Hippocampal formation (tissue), 2 donors: ENCODE measurements at places on chromosomes 2 and 18.
A peak's percentile ranks its signal among the peaks of the same experiment; 100 is the strongest.

DNA sequence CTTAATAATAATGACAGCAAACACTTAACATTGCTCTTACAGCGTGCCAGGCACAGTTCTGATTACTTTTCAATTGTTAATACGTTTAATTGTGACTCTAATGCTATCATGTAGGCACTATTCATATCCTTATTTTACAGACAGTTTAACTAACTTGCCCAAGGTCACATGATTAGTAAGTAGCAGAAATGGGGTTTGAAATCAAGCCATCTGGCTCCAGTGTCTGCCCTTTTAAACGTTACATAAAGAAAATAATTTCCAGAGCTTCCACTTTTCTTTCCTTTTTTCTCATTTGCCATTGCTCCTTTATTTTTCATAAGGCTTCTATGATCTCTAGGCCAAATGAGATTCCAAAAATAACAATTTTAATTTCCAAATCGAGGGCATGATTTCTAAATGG is 50.6 kb upstream of the IKZF2 start:
- DNase-seq, result no peak

GRCh38 chr2:196249171-196249570 is 77.8 kb upstream of the STK17B start:
- no peak for DNase-seq

DNA sequence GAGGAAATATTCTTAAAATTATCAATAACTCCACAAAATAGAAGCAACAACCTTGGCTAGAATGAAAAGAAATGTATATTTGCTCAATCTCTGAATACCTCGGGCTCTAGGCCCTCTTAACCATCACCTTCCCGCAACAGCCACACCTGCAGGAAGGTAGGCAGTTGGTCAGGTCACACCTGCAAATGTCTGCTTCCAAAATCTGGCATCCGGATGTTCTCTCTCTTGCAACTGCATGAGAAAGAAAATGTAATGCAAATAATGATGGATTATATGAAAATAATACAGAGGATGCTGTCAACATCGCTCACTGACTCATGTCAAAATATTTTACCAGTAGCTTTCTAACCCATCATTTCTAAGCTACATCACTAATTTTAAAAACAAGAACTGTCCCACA is 148.3 kb downstream of the SATB2 start:
- no peak for DNase-seq

GRCh38 chr2:193461431-193461934 is 1266.8 kb upstream of the TMEFF2 start:
- DNase-seq, result no peak

GRCh38 chr2:203909261-203909967 is 27.1 kb upstream of the ICOS start:
- peak; percentile 43 for DNase-seq

DNA sequence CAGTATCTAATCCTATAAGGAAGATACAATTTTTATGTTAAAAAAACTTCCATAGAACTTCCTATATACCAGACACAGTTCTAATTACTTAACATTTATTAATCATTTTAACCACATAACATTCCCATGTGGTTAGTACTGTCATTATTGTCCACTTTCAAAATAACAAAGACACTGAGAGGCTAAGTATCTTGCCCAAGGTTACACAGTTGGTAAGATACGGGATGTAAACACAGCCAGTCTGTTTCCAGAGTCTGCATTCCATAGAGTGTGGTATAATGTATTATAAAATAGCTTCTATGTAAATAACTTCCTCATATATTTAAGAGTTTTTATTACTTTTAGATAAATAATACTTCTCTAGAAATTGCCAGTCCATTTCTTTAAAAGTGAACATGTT is 383.3 kb upstream of the ETAA1 start:
- no peak for DNase-seq

- DNase-seq, result no peak
These were observed 34.5 kb downstream of the INPP5D start for GRCh38 chr2:233094614-233095013.

DNA sequence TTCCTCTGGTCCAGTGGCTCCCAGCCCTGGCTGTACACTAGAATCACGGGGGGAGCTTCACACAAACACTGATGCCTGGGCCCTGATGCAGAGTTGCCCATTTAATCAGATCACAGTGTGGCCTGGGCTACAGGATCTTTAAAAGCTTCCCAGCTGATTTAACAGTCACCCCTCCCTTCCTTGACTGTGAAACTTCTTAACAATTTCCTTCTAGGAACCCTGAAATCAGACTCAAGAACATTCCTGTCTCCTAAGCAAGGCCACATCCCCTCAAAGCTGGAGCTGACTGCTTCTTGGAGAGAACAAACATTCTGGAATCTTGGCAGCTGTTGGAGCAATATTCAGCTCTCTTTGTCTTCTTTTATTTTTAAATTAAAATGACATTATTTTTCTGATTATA is 88.7 kb downstream of the ADD2 start:
- no peak for DNase-seq

DNA sequence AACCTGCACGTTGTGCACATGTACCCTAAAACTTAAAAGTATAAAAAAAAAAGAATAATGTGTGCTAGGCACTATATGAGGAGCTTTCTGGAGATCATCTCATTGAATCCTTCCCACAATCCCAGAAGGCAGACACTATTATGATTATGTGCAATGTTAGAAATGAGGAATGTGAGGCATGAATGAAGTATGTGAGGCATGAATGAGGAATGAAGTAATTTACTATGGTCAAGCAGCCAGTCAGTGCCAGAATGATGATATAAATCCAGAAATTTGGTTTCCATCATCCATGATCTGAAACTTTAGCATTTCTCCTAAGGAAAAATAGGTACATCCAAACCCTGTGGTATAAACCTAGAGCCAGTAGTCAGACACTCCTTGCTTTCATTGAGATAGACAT is 42.0 kb downstream of the CCDC148 start:
- no peak for DNase-seq

DNA sequence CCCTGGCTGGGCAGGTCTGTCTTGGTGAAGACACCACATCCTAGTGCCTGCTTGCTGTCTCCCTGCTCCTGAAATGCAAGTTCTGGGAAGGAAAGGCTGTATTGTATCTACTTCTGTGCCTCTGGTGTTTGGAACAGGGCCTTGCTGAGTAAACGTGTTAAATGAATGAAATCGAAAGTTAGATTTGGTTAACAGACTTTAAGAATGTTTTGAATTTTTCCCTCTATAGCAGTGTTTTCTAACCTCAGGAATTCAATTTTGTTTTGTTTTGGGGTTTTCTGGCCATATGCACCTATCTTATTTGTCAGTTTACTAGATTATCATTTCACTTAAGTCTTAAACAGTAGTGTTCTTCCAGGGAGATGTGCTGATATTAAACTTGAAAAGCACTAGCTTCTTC is 20.7 kb downstream of the FARP2 start:
- no peak for DNase-seq

DNA sequence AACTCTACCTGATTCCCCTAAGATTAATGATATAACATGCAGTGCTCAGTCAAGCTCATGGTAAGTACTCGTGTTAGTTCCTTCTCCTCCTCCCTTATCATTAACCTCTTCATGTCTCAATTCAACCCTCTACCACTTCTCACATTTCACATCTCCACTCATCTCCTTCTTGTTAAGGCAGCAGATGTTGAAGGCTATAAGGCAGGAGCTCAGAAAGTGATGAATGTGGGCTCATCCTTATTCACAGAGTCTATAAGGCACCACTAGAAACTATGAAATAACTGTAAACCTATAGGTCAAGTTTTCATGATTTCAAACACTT is 56.0 kb downstream of the CLHC1 start:
- no peak for DNase-seq

DNA sequence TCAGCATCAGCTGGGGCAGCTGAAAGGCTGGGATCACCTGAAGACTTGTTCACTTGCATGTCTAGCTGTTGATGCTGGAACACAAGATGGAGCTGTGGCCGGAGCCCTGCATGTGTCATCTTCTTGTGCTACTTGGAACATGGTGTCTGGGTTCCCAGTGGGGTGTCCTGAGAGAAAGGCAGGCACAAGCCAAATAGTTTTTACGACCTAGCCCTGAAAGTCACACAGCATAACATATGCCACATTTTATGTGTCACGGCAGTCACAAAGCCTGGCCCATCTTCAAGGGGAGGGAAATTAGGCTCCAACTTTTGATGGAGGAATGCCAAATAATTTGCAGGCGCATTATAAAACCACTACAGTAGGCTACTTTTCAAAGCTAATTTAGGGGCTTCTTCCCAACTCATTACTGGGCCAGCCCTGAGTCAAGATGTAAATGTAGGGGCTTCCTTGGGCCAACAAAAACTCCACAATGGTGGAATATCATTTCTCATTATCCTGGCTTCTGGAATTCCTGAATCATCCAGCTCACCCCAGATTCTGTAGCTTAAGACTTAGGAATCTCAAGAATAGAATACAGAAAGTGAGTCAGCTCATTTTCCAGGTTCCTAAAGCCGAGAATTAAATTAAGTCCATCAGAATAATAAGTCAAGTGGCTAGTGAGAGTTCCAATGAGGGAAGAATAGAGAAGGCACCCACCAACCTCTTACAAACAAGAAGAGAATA is 543.0 kb downstream of the TNS1 start:
- no peak for DNase-seq

GRCh38 chr2:229910147-229910831 is 11.5 kb downstream of the TRIP12 start:
- no peak for DNase-seq

GRCh38 chr2:22276696-22277095 is 1108.3 kb upstream of the KLHL29 start:
- DNase-seq, result no peak

DNA sequence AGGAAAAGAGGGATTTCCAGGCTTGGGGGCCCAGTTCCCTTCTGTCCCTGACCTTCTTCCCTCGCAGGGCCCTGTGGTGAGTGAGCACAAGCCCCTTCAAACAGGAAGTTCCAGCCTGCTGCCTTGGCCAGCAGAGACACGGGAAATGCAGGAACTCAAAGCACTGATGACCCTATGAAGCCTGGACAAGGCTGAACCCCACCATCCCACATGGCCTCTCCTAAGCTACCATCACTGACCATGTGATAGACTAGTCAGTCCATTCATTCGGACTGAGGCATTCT is 196.4 kb downstream of the TNS1 start:
- DNase-seq, result no peak

DNA sequence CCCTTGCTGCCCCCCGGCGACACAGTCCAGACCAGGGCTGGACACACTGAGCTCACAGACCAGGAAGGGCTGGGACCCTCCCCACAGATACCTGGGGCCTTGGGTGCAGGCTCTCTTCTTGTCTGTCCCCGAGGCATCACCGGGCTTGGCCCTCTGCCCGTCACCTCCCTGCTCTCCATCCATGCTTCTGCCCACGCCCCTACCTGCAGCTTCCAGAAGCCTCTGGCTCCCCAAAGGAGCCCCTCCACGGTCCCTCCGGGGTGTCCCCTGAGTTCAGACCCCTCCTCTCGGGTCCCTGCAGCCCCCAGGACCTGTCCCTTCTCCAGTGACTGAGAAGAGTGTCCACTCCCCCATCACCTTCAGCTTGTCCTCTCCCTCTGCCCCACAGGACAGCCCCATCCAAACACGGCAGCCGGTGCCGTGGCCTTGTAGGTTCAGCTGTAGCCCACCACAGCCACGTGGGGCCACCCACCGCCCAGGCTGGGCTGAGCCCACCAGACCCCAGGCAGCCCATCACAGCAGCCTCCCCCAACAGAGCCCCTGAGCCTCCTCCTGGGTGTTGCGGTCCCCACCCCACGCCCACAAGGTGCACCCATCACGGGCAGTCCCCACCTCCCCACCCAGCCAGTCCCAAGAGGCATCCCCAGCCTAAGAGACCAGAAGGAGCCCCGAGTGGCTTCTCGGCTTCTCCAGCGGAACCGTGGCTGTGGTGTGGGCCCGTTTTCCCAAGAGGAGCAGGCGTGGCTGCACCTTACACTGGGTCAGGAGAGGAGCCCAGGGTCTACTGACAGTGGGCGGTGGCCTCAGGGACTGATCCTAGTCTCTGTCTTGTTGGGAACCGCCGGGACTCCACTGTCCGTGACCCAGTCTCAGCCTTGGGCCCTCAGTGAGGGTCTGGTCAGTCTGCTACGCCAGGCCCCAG is 53.1 kb downstream of the RAMP1 start:
- DNase-seq, result no peak

GRCh38 chr18:66329716-66330115 is 274.2 kb downstream of the CDH19 start:
- no peak for DNase-seq

- no peak for DNase-seq
These were observed 485.6 kb upstream of the SPRED2 start for GRCh38 chr2:65917986-65918385.
